ENCODE measurements at places on chromosomes 12 and 14.
A peak's percentile ranks its signal among the peaks of the same experiment; 100 is the strongest.

DNA sequence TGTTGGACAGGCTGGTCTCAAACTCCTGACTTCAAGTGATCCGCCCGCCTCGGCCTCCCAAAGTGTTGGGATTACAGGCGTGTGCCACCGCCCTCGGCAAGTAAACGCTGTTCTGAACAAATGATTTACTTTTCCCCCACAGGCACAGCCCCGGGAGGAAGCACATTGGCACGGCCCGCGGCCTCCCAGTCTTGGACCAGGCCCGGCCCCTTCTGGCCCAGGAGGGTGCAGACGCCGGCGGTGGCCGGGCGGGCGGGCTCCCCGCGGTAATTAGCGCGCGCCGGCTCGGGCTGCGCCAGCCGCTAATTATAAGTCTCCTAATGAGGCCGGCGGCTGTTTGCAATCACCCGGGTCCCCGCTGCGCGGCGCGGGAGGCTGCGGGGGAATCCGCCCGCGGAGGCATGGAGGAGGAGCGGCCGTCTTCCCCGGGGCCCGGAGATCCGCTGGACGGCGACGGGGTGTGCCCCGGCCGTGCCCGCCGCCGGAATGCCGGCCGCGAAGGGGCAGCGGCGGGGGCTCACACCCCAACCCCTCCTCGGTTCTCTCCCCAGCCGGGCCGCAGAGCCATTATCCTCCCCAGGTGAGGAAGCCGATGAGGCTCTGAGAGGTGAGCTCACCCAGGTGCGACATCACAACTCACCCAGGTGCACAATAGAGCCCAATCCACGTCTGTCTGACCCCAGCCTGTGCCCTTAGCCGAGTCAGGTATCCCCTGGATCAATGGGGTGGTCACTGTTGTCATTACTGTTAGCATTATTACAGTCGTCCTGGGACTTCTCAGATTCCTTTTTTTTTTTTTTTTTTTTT is 3.3 kb upstream of the POP5 start:
- DNase-seq: peak; percentile 36

- no peak for DNase-seq
Observed at GRCh38 chr12:4307593-4308333, 13.2 kb upstream of the TIGAR start.

GRCh38 chr14:88831284-88831683 is 6.8 kb downstream of the TTC8 start:
- no peak for DNase-seq

- no peak for DNase-seq
Observed at GRCh38 chr12:4417936-4418335, 27.7 kb downstream of the FGF6 start.

DNA sequence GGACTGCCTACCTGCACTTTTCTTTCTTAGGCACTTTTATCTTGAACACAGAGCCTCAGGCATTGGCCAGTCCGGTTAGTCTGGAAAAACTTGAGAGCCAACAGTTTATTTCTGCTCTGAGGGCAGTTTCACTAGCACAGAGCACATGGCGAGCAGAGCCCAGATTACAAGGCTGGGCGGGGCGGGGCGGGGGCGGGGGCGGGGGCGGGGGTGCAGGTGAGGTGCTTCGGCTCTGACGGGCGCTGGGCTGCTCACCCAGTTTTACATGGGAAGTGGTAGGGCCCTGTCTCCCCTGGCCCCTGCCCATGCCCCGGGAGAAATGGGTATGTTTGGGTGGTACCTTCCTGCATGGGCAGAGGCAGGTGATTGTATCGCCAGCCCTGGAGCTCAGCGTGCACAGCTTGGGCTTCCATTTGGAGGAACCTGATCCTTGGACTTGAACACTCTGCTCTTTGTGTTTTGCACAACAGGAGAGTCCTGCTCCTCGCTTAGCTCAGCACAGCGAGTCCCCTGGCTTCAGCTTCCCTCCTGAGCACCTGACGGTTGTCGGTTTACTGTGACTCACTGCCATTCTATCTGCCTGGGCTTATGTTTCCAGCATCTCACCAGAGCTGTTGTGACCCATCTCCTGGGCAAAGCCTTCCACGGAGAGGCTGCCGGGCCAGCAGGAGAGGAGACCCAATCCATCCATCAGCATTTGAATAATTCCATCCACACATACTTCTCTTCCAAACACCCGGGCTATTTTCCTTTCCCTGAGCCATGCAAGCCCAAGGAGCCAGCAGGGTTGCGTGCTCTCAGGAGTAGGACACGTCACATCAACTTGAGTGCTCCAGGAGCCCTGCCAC is 108.5 kb downstream of the ARF6 start:
- DNase-seq: peak; percentile 44

DNA sequence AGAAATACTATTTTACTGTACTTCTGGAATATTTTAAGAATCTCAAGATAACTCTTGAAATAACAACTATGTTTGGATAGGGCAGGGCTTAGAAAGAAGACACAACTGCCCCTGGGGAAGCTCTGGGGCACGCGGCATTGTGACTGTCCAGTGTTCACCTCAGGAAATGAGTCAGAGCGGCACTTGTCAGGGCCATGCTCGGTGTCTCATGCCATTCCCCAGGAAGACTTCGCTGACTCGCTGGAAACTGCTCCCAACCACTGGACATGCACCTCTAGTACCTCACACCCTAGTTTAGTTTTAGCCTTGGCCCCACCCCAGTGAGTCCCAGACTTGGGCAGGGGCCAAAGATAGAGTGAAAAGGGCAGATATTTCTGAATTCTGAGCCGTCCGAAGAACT is 192.0 kb downstream of the TTC7B start:
- DNase-seq: no peak

DNA sequence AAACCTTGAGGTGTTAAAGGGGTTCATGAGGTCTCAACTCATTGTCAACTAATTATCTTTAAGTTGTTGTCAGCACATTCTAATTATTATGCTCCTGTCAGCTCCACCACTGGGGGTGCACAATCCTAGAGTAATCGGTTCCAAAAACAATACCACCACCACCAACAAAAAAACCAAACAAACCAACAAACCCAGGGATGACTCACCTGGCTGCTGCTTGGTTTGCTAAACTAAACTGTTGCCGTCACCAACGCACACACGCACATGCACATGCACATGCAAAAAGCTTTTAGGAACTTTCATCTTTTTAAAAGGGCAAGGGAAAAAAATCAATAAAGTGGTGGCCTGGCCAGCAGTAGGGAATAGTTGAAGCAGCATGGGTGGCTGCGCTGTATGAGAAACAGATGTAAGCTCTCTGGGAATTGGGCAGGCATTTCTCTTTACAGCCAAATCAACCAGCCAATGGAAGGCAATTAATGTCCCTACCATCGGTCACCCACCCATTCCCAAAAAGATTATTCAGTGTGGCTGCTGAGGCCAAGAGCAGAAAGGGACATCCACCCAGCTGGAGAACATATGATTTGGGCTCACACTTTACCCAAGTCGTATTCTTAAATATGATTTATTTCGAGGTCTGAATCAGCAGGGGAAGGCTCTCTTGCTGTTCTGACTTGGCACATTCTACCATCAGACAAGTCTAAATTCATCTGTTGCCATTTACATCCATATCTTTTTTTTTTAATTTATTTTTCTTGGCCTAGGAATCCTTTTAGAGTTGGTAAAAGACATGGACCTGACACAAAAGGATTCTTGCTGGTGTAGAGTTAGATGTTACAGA is 20.0 kb downstream of the TMEM30B start:
- no peak for DNase-seq

- no peak for DNase-seq
Observed at GRCh38 chr12:64836856-64837255, 12.4 kb downstream of the TBC1D30 start.

DNA sequence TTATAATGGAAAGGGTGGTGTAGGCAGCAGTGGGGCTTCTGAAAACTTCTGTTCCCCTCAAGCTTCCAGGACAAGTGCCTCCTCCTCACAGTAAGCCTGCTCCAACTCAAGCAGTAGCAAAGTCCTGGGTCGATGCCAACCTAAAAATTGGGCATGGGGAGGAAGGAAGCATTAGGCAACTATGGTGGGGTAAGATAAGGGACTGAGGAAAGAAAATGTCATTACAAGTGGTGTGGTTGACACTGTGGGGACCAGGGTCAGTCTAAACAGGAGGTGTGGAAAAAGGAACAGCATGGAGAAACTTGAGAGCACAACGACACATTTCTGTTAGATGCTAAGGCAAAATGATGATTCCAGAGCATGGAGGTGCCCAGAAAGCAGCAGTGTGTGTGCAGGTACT is 34.9 kb downstream of the WIF1 start:
- DNase-seq: no peak

DNA sequence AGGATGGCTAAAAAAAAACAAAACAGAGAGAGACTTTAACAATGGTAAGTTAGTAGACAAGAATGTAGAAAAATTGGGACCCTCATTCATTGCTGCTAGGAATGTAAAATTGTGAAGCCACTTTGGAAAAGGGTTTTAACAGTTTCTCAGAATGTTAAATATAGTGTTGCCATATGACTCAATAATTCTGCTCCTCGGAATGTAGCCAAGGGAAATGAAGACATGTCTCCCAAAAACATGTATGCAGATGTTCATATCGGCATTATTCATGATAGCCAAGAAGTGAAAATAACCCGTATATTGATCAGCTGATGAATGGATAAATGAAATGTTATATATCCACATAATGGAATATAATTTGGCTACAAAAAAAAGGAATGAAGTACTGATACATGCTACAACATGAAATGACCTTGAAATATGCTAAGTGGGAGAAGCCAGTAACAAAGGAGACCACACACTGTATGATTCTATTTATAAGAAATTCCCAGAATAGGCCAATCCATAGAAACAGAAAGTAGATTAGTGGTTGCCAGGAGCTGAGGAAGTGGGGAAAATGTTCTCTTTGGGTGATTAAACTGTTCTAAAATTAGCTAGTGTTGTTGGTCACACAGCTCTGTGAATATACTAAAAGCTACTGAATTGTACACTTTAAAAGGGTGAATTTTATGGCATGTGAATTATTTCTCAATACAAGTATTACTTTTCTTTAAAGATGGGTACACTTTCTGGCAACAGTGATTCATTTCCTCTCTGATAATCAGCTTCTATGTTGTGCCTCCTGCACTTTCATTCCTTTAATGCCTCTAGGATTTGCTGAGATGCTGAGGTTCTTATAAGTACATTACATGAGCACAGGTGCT is 132.5 kb downstream of the DAAM1 start:
- no peak for DNase-seq

GRCh38 chr14:76194327-76194726 is 42.6 kb downstream of the GPATCH2L start:
- DNase-seq: no peak

DNA sequence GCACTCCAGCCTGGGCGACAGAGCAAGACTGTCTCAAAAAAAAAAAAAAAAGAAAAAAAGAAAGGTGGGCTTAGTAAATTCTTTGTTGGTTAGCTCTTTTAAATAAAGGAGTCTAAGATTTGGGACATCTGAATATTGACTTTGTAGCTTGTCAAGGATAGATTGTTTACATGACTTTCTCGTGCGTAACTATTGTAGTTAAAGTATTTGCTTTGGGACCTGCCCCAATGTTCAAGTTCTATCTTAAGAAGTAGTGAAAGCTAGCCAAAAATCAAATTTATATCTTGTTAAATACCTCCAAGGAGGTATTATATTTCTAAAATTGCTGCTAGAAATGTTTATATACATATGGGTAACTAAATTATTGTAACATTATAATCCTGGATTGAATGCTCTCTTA is 32.4 kb downstream of the PTPN21 start:
- DNase-seq: no peak

GRCh38 chr12:130705178-130705822 is 10.8 kb downstream of the RIMBP2 start:
- no peak for DNase-seq

GRCh38 chr14:72476657-72477499 is 417.0 kb downstream of the DPF3 start:
- peak; percentile 11 for DNase-seq

- DNase-seq: no peak
Observed at GRCh38 chr12:130335517-130336392, 1.9 kb upstream of the PIWIL1 start.

DNA sequence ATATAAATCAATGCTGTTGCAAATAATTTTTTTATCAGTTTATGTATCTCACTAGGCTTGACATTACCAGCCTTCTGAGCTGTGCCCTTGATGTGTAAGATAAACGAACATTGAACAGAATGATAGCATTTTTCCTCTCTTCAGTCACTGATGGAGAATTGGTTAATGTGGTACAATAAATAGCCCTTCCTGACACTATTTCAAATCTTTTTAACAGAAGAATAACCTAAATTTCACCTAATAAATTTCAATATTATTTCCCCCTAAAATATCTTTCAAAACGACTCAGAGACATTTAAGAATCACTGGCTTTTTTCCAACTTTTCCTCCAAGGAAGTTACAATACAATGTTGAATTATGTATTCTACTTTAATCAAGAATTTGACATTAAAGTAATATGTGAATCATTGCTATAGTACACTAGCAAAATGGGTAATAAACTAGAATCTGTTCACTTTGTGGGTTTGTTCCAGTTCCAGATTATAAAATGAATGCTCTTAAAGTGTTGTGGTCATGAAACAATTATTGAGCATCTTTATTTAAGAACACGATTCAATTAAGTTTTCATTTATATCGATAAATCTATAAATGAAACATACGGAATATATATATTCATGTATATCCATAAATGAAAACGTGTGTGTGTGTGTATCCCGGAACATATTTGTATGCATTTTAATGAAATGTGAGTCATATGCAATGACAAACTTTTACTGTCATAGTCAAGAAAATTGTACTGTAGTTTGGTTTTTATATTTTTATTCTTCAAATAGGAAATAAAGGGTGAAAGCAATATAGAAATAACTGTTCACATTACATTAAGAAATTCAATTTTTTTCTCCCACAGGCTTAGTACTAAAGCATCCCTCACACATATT is 2.5 kb upstream of the ATP2B1 start:
- DNase-seq: no peak

DNA sequence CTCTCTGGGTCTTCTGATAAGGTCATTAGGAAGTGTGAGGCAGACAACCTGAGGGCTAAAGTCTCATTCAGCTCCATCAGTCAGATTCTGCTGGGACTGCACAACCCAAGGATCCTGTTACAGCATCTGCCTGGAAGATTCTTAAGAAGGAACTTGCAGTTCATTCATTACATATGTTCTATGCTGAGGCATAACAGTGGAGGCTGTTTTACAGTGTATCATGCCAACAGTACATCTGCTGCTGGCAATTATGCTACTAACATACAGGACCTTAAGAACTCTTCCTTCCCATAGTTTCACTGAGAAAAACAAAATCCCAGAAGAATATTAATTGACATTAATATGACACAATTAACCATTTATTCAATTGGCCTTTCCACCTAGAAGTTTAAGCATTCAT is 968.6 kb downstream of the DIO2 start:
- DNase-seq: no peak

- no peak for DNase-seq
Observed at GRCh38 chr12:116734156-116734768, 3.6 kb downstream of the SPRING1 start.

GRCh38 chr14:100297320-100298300 is 8.6 kb downstream of the SLC25A29 start:
- no peak for DNase-seq

- no peak for DNase-seq
Observed at GRCh38 chr14:93943052-93943451, 15.9 kb downstream of the FAM181A start.

GRCh38 chr14:99729991-99730875 is 46.1 kb downstream of the CYP46A1 start:
- peak; percentile 19 for DNase-seq

- peak; percentile 75 for DNase-seq
Observed at GRCh38 chr14:22570132-22570949, 18.7 kb downstream of the DAD1 start.

GRCh38 chr12:114400925-114401324 is 5.0 kb downstream of the TBX5 start:
- no peak for DNase-seq
